NCI-H1105 treated with DMSO at 0.1 percent for 48 hours (cell line): ENCODE measurements at places on chromosomes 16 and 17.

GRCh38 chr16:2473999-2474876 is 689 bp upstream of the TBC1D24 start:
- DNase-seq = peak; percentile 7

DNA sequence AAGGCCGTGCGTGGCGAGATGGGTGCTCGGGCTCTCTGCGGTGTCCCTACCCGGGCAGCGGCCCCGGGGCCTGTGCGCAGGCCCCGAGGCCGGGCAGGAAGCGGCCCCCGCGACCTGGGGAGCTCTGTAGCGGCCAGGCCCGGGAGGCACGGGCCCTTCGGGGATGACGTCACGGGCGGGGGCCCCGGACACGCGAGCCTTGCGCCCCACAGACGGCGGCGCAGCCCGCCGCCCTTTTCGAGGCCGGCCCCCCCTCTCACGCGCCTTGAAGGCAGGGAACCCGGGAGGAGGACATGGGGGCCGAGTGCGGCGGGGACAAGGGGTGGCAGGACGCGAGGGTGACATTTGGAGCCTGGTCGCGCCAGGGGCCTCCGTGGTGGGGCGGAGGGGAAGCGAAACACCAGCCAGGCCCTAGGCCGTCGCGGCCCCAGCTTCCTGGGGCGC is 1.1 kb downstream of the RAI1 start:
- DNase-seq = peak; percentile 39

DNA sequence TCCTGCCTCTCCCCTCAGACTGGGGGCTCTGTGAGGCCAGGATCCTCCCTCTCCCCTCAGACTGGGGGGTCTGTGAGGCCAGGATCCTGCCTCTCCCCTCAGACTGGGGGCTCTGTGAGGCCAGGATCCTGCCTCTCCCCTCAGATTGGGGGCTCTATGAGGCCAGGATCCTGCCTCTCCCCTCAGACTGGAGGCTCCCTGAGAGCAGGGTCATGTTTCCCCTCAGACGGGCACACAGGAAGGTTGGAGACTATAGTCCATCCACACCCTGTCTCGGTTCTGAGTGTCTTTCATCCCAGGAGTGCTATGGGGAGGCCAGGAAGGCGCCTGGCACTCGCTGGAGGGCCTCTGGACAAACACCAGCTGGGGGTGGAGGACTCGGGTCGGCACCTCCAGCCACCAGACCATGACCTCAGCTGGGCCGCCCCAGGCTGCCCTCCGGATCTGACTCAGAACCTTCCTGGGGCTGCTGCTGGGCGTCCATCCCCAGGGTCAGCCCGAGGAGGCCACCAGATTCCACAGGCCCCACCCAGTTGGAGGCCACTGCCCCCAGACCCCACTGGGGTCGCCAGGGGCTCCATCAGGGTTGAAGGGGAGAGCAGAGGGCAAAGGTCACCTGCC is 21.9 kb upstream of the DLX4 start:
- DNase-seq = no peak

GRCh38 chr17:55588446-55589242 is 77.4 kb upstream of the SMIM36 start:
- DNase-seq = no peak

DNA sequence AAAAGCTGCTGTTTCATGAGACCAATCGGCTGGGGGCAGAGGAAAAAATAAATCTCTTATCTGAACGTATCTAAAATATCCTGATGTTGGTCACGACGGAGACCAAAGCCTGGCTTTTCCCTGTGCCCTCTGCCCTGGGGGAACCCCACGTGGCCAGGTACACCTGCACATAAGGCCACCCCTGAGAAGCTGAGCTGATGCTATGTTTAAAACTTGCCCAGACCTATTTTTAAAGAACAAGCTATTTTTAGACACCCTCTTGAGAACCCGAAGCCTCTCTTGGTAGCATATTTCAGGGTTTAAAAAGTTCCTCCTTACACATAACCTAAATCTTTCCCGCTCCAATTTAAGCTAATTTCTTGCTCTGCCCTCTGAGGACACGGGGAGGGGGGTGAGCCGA is 210.4 kb downstream of the GSG1L start:
- no peak for DNase-seq

GRCh38 chr16:49932946-49933345 is 77.0 kb upstream of the ZNF423 start:
- DNase-seq = no peak

- no peak for DNase-seq
Measured at GRCh38 chr16:23013484-23013883, 135.8 kb downstream of the USP31 start.

DNA sequence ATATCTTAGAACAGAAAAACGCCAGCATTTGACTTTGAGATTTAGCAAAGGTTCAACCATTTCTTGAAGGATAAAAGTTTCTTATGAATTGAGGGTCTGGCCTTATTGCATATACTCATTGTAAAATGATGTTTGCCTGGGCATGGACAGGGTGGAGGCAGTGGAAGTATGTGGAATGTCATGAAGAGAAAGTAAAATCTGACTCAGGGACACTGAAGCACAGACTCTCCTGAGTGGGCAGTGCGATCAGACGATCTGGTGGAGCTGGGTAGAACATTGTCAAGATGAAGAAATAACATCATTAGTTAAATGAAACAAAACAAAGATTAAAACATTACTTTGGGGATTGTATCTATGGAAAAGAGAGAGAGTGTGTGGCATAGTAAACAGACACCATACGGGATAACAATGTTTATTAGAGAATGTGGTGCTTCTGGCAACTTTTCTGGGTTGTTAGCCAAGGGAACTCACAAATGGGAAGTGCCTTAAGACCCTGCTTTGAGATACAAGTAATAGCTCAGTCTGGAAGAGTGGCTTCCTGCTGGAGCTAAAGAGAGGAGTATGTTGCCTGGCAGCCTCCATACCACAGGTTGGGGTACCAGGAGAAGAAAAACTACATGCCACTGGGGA is 4.4 kb downstream of the MAP3K3 start:
- no peak for DNase-seq

- DNase-seq = no peak
Measured at GRCh38 chr16:67250045-67250327, 1.2 kb downstream of the SLC9A5 start.

DNA sequence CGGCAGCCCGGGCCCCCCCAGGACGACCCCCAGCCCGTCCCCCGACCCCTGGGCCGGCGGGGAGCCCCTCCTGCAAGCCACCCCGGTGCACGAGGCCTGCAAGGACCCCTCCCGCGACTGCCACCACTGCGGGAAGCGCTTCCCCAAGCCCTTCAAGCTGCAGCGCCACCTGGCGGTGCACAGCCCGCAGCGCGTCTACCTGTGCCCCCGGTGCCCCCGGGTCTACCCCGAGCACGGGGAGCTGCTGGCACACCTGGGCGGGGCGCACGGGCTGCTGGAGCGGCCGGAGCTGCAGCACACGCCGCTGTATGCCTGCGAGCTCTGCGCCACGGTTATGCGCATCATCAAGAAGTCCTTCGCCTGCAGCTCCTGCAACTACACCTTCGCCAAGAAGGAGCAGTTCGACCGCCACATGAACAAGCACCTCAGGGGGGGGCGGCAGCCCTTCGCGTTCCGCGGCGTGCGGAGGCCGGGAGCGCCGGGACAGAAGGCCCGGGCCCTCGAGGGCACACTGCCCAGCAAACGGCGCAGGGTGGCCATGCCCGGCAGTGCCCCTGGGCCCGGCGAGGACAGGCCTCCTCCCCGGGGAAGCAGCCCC is 15.6 kb upstream of the ZFPM1 start:
- peak; percentile 32 for DNase-seq

DNA sequence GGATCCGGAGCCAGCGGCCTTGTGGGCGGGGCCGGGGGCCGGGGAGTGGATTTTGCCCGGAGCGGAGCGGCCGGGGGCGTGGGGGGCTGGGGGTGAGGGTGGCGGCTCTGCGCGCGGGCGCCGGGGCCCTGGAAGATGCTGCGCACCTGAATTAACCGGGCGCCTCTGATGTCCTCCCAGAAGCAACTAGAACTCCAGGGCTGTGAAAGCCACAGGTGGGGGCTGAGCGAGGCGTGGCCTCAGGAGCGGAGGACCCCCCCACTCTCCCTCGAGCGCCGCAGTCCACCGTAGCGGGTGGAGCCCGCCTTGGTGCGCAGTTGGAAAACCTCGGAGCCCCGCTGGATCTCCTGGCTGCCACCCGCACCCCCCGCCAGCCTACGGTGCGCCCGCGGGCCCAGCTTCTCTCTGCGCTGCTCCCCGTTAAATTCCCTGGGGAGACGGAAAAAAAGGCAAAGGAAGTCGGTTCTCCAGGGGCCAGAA is 549 bp downstream of the SLC26A11 start:
- DNase-seq = no peak

GRCh38 chr16:16062023-16062937 is 112.9 kb downstream of the ABCC1 start:
- no peak for DNase-seq

DNA sequence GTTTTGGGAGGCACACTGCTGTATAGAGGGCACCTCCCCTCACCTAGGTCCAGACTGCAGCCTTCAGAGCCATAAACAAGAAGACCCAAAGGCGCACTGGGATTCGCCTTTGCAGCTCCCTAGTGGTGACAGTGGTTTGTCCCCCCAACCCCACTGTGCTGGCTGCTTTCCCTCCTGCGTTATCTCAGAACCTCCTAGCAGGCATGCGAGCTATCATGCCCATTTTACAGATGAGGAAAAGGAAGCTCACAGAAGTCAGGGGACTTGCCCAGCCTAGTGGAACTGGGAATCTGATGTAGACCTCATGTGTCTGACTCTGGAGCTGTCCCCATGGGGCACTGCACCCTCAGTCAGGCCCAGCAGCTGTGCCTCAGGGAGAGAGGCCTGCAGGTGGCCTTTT is 115.2 kb downstream of the CLEC16A start:
- DNase-seq = no peak

DNA sequence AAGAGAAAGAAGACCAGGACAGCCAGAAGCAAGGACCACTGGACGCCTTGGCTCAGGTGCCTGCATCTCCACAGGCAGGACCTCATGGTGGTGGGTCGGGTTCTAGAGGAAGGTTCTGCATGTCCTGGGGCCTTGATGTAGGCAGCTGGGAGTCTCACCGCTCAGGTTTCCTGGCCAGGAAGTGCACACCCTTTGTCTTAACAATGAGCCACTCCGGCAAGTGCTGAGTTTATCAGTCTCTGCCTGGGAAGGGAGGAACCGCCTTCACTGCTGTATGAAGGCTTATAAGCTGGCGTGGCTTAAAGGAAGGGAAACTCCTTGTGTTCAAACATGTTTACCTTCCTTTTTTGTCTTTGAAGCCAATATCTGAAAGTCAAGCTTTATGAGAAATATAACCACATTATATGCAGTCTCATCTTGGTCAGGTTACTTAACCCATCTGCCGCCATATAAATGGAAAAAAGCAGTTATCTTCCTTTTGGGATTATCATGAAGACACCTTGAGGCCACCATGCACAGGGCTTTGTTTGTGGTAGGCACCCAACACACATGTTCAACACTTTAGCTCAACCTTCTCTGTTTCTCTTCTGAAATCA is at the start of gene ST6GALNAC1:
Gene ST6GALNAC1, minus strand, starts transcription at position 205 of the 596 bp plus-strand sequence. Its CDS starts 119 bp downstream, at position 86.
- no peak for DNase-seq

DNA sequence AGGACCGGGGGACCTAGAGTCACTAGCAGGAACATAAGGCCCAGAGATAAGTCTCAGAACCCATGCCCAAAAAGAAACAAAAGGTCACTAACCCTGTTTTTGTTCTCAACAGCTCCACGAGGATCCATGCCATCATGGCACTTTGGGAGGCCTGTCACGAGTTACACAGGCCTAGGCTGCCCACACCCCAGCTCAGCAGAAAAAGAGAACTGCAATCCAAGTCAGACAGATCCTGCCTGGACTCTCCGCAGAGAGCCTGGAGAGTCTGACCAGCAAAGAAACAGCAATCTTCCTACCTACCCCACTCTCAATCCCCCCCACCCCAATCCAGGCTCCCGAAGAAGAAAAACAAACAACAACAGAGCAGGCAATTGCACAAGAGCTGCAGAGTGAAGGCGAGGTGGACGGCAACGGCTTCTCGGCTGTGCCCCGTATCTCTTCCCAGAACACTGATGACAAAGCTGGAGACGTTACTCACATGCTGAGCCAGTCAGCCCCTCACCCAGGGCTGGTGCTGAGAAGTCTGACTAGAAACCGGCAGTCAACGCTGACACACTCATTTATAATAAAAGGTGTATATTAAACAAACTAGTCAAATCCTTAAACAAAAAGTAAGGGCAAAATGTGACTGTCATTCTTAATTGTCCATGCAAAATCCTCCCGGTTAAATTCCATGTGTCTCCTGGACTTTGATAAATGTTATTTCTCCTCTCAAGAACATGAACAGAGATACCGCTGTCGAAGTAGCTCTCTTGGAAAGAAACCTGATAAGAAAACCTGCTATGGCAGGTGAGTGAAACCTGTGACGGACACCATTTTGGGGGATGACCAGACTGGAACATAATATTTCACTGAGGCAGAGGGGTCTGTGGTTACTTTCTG is 89.3 kb downstream of the SMG6 start:
- DNase-seq = no peak

DNA sequence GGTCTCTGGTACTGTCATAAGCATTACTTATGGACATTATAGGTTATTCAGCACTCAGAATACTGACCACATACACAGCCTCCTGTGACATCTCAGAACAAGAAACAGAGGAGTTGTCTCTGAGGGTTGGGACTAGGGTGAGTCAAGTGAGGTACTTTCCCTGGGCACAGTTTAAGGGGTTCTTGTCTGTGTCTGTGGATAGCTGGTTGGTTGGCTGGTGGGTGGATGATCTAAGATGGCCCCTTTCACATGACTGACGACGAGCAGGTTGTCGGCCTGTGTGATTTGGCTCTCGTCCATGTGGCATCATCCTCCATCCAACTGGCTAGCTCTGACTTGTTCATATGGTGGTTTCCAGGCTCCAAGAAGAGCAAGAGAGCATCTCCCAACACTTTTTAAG is 163.9 kb downstream of the PRKCB start:
- no peak for DNase-seq

GRCh38 chr17:31877911-31878702 is 19.1 kb upstream of the COPRS start:
- no peak for DNase-seq

DNA sequence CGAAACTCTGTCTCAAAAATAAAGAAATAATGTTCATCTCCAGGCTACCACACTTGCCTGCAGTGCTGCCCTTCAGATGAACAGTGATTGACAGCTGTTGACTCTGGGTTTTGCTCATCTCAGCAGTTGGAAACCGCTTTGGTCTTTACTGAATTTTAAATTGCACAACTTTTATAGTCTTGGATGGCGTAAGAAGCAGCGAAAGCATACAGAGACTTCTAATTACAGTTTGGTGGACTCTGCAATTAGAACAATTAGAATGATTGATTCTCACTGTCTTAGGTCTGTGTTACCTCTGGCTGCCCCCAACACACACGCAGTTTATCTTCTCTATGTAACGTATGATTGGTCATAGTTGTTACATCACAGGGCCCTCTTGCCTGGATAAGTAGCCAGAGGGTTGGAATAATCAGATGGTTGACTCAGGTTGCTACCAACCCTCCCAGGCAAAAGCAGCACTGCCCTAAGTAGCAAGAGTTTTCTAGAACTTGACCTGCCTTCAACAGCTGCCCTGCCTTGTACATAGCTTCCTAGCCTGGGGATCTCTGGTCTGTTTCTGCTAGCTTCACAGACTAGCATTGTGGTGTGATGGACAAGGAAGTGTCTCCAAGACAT is 1.9 kb upstream of the NAT9 start:
- no peak for DNase-seq

GRCh38 chr16:77617996-77618395 is 104.3 kb upstream of the NUDT7 start:
- DNase-seq = no peak
